BJ (cell line): ENCODE measurements at places on chromosomes 13 and 19.

GRCh38 chr19:36257520-36257876 lies 42.6 kb downstream of the ZNF146 start:
- DNase-seq = no peak

- DNase-seq = no peak
Observed at GRCh38 chr19:16946951-16947940, 58.4 kb downstream of the F2RL3 start.

GRCh38 chr19:38514812-38515633 lies 81.5 kb downstream of the RYR1 start:
- no peak for DNase-seq

GRCh38 chr13:106696140-106696539 lies 128.2 kb upstream of the ARGLU1 start:
- no peak for DNase-seq

- no peak for DNase-seq
Observed at GRCh38 chr19:1108291-1109031, 4.7 kb downstream of the GPX4 start.
